ENCODE measurements at places on chromosomes 1 and 21. TPM values are rescaled to one million over a fixed set of nuclear protein-coding genes. Genes with fewer than 3 reads are reported as not detected.
A peak's percentile ranks its signal among the peaks of the same experiment; 100 is the strongest.

GRCh38 chr1:108059945-108060344 is 95.0 kb upstream of the VAV3 start:
- H3K4me3 ChIP-seq: no peak overlapping the region
- H3K36me3 ChIP-seq: no peaks in the 10 kb centered on the region
- H3K27me3 ChIP-seq: no peaks in the 10 kb centered on the region
- no peak overlapping the region for H3K27ac ChIP-seq
- no peak for DNase-seq
- no peaks in the 10 kb centered on the region for H3K4me1 ChIP-seq

DNA sequence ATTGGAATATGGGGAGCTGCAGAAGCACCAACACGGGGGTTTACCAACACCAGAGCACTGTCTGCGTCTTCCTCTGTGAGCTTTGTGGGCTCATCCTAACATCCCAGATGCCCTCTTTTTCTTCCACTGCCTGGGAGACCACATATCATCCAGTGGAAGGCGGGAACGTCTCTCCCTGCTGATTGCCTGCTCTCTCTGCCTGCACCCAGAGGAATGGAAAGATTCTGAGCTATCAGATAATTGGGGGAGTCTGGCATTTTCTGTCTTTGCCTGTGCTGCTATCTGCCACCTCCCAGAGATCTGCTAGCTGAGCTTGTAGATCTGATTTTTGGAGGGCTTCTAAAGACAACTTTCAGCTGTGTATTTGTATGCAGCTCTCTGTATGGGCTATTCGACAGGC is 166.2 kb upstream of the PLXNA2 start:
- no peak overlapping the region for H3K27ac ChIP-seq
- no peak overlapping the region for H3K4me3 ChIP-seq
- H3K27me3 ChIP-seq: no peaks in the 10 kb centered on the region
- H3K36me3 ChIP-seq: no peaks in the 10 kb centered on the region

- no peaks in the 10 kb centered on the region for H3K36me3 ChIP-seq
- peak overlapping the region; percentile 15 for H3K4me3 ChIP-seq
- no peak overlapping the region for H3K27ac ChIP-seq
- H3K27me3 ChIP-seq: peaks cover 32% of the 10 kb centered on the region
Observed at GRCh38 chr1:181189691-181190363, 101.3 kb downstream of the IER5 start.

DNA sequence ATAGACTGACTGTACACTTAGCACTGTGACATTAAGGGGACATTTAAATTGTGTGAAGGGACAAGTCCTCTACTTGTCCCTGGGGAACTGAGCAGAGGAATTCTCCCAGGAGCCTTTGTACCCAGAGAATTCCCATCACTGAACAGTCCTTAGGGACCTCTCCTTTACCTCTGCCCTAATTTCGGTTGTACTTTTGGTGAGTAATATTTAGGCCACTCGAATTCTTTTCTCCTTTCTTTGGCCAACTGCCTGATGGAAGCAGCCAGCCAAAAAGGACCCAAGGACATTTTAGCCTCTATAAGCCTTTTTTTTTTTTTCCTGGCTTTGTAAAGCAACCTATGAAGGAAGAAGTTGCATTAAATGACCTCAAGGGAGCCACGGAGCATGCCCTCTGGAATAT is 71.5 kb downstream of the NR5A2 start:
- no peaks in the 10 kb centered on the region for H3K4me1 ChIP-seq
- H3K27ac ChIP-seq: no peak overlapping the region
- H3K4me3 ChIP-seq: no peak overlapping the region
- H3K36me3 ChIP-seq: no peaks in the 10 kb centered on the region
- no peak for DNase-seq

RNF187 gene
- 28.8 TPM for total RNA-seq

AMY1A gene
- not detected for total RNA-seq

Measured in transverse colon (tissue), 4 donors.